Activated naive CD4-positive, alpha-beta T cell treated with anti-CD3 and anti-CD28 coated beads, Interleukin-2, amount 50 U/mL, for 16 hours (primary cell): ENCODE measurements at places on chromosomes 3 and 15.

- DNase-seq: no peak
These were observed 58.2 kb upstream of the FLNB start for GRCh38 chr3:57949785-57950615.

GRCh38 chr3:168591587-168591986 lies 495.9 kb upstream of the GOLIM4 start:
- DNase-seq: no peak

- no peak for DNase-seq
These were observed 196.3 kb downstream of the OCA2 start for GRCh38 chr15:27902680-27903385.

DNA sequence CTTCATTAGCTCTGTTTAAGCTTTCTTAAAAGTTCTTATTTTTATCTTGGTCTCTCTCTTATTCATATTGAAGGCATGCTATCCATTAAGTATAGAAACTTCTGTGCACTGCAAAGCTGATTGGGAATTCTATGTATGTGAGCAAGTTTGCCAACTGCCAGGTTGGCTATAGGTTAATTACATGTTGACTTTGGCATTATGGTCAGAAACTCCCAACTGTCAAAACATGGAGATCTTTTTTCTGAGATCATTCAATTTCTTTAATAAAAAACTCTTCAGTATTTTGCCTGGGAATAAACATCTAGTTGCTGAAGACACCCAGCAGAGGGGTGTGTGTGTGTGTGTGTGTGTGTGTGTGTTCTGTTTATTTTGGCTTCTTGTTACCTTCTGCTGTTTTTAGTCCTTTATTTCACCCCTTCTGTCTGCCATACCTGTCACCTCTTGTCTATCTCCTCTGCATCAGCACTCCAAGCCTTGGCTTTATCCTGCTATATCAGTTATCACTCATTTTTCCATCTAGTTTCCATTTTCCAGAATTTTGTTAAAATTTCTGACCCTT lies 1.3 kb upstream of the ARL14 start:
- DNase-seq: no peak

GRCh38 chr3:87069971-87070370 lies 79.0 kb upstream of the VGLL3 start:
- DNase-seq: no peak

DNA sequence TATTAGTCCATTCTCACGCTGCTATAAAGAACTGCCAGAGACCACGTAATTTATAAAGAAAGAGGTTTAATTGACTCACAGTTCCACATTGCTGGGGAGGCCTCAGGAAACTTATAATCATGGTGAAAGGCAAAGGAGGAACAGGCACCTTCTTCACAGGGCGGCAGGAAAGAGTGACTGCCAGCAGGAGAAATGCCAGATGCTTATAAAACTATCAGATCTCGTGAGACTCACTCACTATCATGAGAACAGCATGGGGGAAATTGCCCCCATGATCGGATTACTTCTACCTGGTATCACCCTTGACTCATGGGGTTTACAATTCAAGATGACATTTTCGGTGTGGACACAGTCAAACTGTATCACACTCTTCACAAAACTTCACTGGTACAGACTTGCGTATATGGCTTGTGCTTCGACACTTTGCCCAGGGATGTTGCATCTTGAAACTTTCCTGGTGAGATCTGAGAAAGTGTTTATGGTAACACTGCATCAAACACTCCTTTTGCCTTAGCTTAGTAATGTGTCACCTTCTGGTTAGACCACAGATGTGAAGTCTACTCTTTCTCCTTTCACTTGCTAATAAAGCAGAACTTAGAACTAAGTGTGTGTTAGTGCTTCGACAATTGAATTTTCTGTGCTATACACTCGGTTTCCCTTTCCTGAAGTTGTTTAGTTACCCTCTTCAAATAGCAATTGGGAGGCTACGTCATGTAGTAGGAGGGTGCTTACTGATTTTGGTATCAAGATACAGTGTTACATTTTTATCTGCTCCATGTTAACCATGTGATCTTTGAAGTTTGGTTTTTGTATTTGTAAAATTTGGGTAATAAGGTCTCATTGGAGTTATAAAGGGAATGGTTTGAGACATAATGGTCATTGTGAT lies 185.7 kb downstream of the LPP start:
- DNase-seq: peak; percentile 26

DNA sequence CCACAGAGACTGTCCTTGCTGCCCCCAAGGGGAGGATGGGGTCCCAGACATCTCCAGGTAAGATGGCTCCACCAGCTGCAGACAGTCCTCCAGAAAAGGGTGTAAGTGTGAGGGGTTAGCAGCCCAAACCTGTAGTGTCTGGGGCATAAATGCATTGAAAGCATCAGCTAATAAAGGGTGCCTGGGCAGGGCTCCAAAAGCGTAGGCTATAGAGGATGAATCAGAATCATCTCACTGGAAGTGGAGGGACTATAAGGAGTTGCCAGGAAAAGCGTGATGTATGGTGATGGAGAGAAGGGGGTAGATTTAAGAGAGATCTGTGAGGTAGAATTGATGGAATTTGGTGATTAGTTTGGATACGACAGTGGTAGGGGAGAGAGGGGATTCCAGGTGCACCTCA lies 79.9 kb upstream of the ONECUT1 start:
- no peak for DNase-seq

DNA sequence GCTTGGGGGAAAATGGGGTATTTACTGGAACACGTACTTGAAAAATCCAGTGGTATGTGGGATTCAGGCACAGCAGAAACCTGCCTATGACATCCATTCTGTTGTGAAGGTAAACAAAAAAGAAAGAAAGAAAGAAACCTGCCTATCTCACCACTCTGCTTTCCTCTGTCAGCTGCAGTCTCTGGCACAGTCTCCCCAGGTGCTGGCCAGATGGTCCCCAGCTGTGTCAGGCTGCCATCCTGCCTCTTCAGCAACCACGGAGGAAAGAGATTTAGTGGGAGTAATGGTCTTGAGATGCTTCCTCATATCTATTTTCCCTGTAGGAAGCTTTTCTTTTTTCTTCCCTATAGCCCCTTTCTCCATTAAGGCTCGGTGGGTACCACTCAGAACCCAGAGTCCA lies 2.5 kb upstream of the PXYLP1 start:
- DNase-seq: no peak

DNA sequence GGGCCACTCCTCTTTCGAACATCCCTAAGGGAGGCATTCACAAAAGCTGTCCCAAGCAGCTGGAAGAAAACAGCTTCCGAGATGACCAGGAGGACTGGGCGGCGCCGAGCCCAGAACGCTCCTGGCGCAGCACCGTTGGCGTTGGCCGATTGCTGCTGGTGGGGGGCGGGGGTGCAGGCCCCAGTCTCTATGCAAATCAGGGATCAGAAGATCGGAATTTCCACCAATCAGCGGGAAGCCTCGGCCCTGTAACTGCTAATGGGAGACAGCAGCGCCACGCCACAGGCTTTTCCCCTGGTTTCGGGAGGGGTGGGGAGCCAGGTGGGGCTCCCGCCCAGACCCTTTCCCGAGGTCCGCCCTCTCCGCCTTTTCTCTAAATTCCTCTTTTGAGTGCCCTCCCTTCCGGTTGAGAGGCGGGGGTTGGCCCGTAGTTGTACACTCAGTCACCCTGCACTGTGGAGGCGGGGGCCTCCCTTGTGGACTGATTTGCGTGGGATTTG lies 27.0 kb downstream of the HMCES start:
- peak; percentile 30 for DNase-seq

DNA sequence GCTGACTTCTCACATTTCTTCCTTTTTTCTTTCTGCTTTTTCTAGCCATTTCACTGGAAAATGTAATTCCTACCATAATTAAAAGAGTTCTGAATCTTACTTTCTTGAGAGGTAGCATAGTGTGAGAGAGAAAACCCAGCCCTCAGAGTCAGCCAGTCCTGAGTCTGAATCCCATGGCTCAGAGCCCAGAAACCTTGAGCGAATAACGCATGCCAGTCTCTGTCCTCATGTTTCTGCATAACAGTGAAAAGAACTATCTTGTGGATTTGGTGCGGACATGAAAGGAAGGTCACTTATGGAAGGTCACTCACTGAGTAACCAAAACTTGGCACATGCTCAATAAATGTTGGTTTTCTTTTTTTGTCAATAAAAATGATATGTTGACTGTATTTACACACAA lies 29.3 kb upstream of the SLCO3A1 start:
- DNase-seq: no peak

DNA sequence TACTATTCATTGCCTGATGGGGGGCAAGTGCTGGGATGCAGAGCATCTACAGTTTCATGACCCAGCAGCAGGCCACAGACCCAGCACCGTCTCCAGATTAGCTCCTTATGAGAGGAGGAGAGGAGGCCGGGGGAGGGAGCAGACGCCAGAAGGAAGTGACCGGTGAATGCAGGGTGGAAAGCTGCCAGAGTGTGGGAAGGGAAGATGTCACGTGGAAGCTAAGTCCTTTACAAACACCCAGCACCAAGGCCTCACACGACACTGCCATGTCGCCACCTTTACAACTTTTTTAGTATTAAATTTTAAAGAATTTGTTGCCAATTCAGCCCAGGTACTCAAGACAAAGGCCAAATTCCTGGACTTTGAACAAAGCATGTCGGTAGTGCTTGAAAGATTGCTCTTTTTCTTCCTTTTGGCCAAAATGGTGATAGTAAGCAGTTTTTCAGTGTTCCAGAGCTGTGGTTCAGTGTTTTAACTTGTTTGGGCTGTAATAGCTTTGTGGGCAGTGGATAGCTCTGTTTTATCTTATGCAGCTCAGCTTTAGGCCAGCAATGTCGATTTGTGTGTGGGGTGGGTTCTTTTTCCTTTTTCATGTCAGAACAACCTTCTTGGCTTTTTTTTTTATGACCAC lies 58.2 kb downstream of the ZBTB38 start:
- no peak for DNase-seq

DNA sequence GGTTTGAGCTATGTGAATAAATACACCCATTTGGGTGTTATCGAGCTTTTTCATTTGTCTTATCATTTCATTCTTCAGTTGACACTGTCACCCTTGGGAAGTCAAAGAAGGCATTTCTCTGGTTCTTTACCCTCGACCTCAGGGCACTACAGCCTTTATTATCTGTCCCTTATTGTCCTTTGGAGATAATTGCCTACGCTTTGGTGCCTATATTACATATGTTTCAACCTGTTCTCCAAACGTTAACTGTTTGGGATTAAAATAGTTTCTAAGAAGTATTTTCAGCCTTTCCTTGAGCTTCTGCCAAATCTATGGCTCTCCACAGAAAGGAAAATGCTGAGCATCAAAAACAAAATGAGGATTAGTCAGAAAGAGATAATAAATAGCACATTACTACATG lies 395.4 kb upstream of the ADAMTS9 start:
- no peak for DNase-seq

DNA sequence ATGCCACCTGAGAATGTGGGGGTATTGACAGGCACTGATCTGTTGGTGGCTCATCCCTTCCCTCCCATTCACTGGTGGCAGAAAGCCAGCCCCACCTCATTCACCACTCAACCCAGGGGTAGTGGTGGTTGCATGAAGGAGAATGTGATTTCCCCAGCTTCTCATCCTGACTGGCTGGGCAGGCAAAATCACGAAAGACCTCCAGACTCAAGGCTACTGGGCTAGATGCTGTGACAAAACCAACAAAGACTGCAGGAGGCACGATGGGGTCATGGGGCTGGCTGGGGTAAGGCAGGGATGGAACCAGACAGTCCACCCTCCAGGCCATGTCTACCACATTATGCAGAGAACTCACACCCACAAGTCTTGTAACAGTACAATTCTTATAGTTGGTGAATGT lies 33.9 kb downstream of the FSTL1 start:
- no peak for DNase-seq

DNA sequence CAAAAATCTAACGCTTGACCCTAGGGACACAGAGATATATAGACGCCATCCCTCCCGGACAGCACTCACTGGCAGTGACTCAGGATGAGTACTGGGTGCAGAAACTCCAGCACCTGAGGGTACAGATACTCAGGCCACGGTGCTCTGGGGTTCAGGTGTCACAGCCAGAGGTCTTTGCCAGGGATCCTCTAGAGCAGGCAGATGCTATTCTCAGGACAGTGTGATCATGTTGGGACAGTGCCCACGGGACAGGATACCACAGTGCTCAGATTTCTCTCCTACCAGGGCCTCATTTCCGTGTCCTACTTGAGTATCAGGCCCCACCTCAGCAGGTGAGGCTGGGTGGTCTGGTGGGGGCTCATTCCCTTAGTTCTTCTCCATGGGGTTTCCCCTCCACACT lies 34.4 kb downstream of the HOMER2 start:
- DNase-seq: no peak

DNA sequence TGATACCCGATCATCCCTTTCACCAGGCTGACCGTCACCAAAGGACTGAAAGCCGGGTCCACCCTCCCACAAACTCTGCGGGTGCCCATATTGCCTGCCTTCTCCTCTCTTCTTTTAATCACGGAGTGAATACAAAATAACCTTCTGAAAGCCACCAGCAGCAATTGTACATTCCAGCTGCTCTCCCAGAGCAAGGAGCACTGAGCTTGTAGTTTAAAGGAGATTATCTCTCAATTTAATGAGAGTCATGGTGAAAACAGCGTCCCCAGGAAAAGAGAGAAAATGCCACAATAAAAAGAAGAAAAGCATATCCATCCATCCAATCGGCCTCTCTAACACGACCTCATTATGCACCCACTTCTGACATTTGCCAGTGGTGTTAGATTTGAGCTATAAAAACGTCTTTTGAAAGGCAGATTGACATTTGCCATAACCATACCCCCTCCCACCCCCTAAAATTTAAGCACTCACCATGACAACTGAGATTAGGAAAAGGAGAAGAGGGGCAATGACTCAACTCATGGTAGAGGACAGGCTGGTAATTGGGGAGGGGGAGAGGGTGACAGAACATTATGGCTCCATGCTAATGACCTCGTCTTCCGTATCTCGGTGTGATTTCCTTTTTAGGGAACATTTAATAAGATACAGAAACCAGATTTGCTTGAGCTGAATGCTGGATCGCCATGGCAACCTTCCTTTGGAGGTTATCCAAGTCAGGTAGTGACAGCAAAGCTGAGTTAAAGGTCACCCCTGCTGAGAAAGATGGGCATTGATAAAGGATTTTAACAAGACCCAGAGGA lies 106.2 kb downstream of the ST8SIA2 start:
- no peak for DNase-seq

DNA sequence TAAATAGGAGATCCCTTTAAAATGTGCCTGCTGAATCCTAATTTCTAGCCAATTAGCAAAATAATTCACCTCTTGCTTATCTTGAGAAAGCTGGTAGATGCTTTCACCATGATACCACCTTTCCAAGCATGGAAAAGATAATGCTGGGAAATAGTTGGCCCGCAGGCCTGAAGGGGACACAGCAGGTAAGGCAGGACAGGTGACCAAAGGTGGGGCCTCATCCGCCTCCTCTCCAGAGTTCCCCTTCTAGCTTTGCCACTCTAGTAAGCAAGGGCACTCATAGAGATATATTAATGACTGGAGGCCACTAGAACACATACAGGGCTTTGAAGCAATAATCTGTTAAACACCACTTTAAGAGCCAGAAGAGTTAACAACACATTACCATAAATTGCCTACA lies 45.5 kb downstream of the SATB1 start:
- DNase-seq: no peak

- DNase-seq: no peak
These were observed 94.2 kb downstream of the FOXP1 start for GRCh38 chr3:71489315-71489761.
